ENCODE measurements at places on chromosomes 6 and 20.

- H3K4me3 ChIP-seq: no peak overlapping the region
- no peak for DNase-seq
- no peaks in the 10 kb centered on the region for H3K36me3 ChIP-seq
- no peak overlapping the region for H3K27ac ChIP-seq
Observed at GRCh38 chr6:47028835-47029360, 13.2 kb downstream of the ADGRF1 start.

DNA sequence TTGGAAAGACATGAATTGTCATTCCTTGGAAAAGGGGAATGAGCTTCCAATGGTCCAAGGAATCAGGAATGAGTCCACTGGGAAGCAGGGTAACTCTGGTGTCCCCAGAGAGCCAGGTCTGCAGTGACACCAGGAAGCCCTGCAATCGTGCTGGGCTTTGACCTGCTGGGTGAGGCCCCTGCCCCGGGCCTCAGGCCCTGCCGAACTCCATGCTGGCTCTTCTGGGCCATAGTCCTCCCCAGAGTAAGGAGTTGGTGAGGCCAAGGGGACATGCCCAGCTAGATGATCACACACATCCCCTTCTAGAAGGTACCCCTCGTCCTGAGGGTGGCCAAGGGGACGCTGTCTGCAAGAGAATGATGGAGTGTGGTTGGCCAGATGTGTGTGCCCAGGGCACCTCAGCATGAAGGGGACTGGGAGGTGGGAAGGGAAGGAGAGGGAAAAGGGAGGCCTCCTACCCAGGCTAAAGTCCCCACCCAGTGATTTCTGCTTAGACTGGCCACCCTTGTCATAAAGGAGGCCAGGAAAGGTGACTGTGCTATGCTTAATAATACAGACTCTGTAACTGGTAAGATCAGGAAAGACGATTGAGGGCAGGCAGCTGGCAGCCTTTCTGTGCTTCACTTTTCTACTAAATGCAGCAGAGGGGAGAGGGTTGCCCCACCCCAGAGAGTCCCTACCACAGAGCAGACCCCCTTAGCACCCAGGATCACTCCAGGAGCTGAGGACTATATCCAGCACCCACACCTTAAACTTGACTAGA, 119.3 kb downstream of the SNX5 start:
- no peaks in the 10 kb centered on the region for H3K36me3 ChIP-seq
- DNase-seq: no peak
- H3K4me1 ChIP-seq: peaks cover 33% of the 10 kb centered on the region

DNA sequence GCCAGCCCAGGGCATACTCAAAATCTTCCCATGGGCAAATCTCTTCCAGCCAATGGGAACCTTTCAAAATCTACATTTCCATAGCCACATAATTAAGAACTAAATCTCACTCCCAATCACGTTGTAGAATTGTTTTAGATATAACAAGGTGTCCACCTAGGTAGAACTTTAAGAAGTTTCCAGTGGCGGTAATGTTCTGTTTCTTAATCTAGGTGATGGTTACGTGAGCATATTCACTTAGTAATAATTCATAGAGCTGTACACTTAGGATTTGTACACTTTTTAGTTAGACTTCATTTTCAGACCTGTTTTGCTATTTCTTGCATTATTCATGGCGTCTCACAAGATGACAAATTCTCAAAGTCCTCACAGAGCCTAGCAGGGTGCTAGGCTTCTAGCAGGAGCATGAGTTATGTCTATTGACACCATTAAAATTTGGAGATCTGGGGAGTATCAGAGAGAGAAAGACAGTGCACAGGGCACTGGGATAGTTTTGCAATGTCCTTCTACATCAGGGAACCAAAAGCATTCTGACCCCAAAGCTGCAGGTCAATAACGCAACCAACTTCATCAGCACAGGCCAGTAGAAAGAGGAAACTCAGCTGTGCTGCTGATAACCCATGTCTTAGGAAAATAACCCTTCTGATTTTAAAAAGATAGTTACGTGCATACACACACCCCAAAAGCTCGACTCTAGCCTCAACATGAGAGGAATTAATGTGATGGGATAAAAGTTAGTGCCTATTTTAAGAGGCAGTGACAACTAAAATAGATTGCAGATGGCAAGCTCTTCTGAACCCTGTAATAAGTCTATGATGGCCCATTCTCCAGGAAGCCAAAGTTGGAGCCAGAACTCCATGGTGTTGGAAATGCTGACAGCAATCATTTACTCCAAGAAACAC, 518.1 kb upstream of the JARID2 start:
- H3K27ac ChIP-seq: peak overlapping the region; percentile 48
- no peak for DNase-seq
- no peak overlapping the region for H3K4me3 ChIP-seq
- H3K27me3 ChIP-seq: no peaks in the 10 kb centered on the region
- H3K4me1 ChIP-seq: peaks cover 35% of the 10 kb centered on the region

- peaks cover 38% of the 10 kb centered on the region for H3K27me3 ChIP-seq
- peaks cover 41% of the 10 kb centered on the region for H3K4me1 ChIP-seq
- H3K4me3 ChIP-seq: peak overlapping the region; percentile 41
- H3K27ac ChIP-seq: no peak overlapping the region
- H3K36me3 ChIP-seq: no peaks in the 10 kb centered on the region
- DNase-seq: no peak
Observed at GRCh38 chr6:106082735-106083398, 3.3 kb upstream of the PRDM1 start.

DNA sequence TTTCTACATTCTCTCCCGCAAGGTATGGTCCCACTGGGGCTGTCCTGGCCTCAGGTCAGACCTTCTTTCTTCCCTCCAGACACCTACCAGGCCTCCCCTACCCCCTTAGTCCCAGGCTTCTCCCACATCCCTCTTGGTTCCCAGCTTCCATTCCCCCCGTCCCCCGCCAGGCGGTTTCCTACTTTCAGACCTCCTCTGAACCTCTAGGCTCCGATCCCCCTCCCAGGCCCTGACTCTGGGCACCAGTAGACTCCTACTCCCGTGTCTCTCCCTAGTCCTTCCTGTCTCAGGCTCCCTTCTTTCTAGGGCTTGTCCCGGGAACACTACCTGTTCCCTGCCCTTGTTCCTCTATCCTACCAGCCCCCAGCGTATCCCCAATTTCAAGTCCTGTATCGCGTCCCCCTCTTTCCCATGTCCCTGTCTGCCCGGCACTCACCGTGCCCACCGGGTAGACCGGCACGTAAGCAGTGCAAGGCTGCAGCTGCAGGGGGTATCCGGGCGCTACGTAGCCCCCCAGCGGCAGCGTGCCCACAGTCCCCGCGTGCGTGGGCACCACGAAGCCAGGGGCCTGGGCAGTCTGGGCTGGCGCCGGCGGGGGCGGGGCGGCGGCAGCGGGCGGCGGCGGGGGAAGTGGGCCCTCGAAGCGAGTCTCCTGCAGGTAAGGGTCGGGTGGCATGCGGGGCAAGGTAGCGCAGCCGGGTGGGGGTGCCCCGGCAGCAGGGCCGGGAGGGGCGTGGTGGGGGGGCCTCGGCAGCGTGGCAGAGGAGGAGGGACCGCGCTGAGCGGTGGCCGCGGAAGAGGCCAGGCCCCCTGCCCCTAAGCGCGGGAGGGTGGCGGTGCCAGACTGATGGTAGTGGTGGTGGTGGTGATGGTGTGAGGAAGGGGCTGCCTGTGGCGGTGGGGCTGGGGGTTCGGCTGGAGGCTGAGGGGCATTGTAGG, 1.5 kb downstream of the PRRT1 start:
- no peak for DNase-seq
- H3K36me3 ChIP-seq: peaks cover 3% of the 10 kb centered on the region
- H3K4me3 ChIP-seq: peak overlapping the region; percentile 29
- H3K4me1 ChIP-seq: peaks cover 34% of the 10 kb centered on the region
